Thymus (tissue), 14 donors: ENCODE measurements at places on chromosomes 6 and 20. TPM values are rescaled to one million over a fixed set of nuclear protein-coding genes. Genes with fewer than 3 reads are reported as not detected.

DNA sequence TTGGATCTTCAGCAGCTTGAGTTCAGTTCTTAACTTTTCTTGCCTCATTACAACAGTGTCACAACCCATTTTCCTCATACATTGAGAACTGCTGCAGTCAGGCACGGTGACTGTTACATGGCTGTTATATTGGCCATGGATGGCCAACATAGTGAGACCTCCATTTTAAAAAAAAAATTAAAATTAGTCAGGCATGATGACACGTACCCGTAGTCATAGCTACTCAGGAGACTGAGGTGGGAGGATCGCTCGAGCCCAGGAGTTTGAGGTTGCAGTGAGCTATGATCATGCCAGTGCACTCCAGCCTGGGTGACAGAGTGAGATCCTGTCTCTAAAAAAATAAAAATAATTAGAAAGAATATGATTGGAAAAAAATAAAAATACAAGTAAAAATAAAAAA is 9.9 kb upstream of the MMP24 start:
- DNase-seq = no peak
- no peak overlapping the region for H3K4me3 ChIP-seq
- H3K27me3 ChIP-seq = no peaks in the 10 kb centered on the region

- H3K27ac ChIP-seq = no peak overlapping the region
- no peaks in the 10 kb centered on the region for H3K36me3 ChIP-seq
- no peak overlapping the region for H3K4me3 ChIP-seq
- DNase-seq = no peak
- peaks cover 11% of the 10 kb centered on the region for H3K27me3 ChIP-seq
Measured at GRCh38 chr6:37788259-37788658, 31.3 kb upstream of the ZFAND3 start.

CUL9 gene
- polyA plus RNA-seq = 119 TPM

- H3K27ac ChIP-seq = no peak overlapping the region
- DNase-seq = no peak
- no peaks in the 10 kb centered on the region for H3K27me3 ChIP-seq
- peaks cover 7% of the 10 kb centered on the region for H3K4me1 ChIP-seq
- no peaks in the 10 kb centered on the region for H3K36me3 ChIP-seq
- no peak overlapping the region for H3K4me3 ChIP-seq
Measured at GRCh38 chr6:156697225-156697830, 79.8 kb upstream of the ARID1B start.

RBBP8NL gene
- polyA plus RNA-seq = 0.64 TPM

DNA sequence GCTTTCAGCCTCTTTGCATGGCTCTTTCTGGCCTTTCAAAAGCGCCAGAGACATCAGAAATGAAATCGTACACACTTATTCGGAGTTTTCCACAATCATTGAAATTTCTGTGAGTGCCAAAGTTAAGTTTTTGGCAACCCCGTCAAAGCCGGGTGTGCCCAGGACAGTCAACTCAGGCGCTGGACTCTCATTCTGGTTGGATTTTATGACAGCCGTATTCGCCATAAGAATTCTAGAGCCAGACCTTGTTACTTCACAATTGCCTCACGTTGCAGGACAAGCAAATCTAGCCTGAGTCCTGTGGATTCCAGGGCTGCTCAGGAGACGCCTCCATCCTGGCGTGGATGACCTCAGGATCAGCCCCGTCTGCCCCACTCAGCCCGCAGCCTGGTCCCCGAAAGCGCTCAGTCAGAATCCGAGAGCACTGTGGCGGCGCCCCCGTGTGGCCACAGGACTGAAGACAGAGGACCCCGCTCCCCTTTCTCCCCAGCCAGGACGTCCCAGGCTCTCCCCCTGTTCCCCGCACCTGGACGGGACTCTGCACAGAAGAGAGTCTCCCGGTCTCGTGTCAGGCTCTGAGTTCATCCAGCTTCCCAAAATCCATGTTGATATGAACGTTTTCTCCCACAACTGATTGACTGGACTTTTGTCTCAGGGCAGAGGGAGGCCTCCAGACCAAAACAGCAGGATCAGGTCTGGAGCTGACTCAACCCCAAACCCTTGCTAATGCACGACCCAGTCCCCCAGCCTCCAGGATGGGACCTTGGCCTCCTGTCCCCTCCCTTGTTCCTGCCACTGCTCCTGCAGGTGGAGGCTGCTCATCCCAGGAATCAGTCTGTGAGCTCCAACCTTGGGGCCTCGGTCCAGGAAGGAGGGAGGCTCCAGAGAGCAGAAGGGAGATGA is 38.2 kb downstream of the MICA start:
- no peak overlapping the region for H3K4me3 ChIP-seq
- no peaks in the 10 kb centered on the region for H3K4me1 ChIP-seq
- DNase-seq = peak; percentile 5
- H3K27ac ChIP-seq = no peak overlapping the region

GRCh38 chr6:126112171-126112632 is 125.9 kb downstream of the TRMT11 start:
- DNase-seq = no peak
- H3K36me3 ChIP-seq = no peaks in the 10 kb centered on the region
- H3K4me1 ChIP-seq = no peaks in the 10 kb centered on the region
- no peak overlapping the region for H3K4me3 ChIP-seq
- no peak overlapping the region for H3K27ac ChIP-seq

MAS1 gene
- polyA plus RNA-seq = 0.02 TPM

- DNase-seq = no peak
- no peak overlapping the region for H3K4me3 ChIP-seq
- H3K27me3 ChIP-seq = no peaks in the 10 kb centered on the region
- no peaks in the 10 kb centered on the region for H3K4me1 ChIP-seq
- peaks cover 47% of the 10 kb centered on the region for H3K36me3 ChIP-seq
Measured at GRCh38 chr20:35626386-35627001, 10.9 kb downstream of the SPAG4 start.

GRCh38 chr6:129719692-129720091 is 9.7 kb upstream of the ARHGAP18 start:
- H3K4me1 ChIP-seq = no peaks in the 10 kb centered on the region
- no peak overlapping the region for H3K4me3 ChIP-seq
- no peak for DNase-seq
- no peaks in the 10 kb centered on the region for H3K27me3 ChIP-seq
- no peak overlapping the region for H3K27ac ChIP-seq
- H3K36me3 ChIP-seq = no peaks in the 10 kb centered on the region

GRCh38 chr6:154197196-154197860 is 158.3 kb downstream of the OPRM1 start:
- H3K4me1 ChIP-seq = no peaks in the 10 kb centered on the region
- DNase-seq = peak; percentile 10
- peaks cover 14% of the 10 kb centered on the region for H3K36me3 ChIP-seq
- no peaks in the 10 kb centered on the region for H3K27me3 ChIP-seq
